Foreskin fibroblast (primary cell): ENCODE measurements at places on chromosomes 11 and 22.
A peak's percentile ranks its signal among the peaks of the same experiment; 100 is the strongest.

DNA sequence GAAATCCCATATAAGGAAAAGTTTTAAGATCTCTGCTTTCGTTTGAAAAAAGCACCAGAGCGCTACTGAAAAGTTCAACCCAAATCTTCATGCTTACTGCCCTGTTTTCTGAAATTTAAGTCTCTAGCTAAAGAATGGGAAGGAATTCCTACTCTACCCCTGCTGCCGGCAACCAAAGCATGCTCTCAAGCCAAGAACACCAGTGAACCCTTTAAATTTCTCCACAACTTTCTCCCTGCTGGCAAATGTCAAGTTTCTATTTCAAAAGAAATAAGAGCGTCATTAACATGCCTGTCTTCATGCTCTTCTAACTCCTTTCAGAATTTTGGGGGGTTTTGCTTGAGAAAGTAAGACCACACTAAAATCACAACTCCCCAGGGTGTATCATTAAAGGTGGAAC, 6.8 kb upstream of the SMCO4 start:
- no peak for DNase-seq

GRCh38 chr11:57055744-57056143, 67.0 kb downstream of the OR5AK2 start:
- no peak for DNase-seq

DNA sequence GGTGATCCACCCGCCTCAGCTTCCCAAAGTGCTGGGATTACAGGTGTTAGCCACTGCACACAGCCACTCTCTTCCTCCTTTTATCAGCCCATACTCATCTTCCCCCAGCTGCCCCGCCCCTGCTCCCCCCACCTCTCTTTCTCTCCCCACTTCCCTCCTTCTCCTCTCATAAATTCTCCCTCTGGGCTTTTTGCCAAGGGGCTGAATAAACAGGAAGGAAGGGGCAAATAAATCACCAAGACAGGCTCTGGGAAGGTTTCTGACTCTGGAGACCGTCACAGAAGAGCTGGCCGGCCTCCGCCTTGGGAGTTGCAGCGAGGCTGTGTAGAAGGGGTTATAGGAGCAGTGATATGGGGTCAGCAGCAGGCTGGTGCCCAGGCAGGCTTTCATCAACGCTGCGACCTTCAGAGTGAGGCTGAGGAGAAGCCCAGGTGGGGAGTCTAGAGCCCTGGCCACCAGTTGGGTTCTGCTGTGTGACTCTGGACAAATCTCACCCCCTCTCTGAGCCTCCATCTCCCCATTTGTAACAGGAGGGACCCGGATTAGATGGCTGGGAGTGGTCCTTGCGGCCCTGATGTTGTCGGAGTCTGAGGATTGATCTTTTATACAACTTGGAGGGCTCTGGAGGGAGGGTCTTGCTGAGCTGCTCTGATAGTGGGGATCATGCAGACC, 62.6 kb upstream of the RASD2 start:
- DNase-seq: peak; percentile 31

DNA sequence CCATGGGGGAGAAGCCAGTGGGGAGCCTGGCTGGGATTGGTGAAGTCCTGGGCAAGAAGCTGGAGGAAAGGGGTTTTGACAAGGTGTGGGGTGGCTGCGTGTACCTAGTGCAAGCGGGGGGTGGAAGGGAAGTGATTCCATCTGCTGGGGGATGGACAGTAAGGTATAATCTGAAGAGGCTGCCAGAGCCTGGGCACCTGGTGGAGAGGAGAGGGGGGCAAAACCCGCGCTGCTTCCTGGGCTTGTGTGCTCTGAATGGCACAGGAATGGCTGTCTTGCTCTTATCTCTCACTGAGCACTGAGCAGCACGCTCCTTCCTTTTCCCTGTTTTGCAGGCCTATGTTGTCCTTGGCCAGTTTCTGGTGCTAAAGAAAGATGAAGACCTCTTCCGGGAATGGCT, 988 bp downstream of the BANF1 start:
- no peak for DNase-seq

GRCh38 chr22:22228421-22228820, 16.2 kb upstream of the VPREB1 start:
- no peak for DNase-seq

GRCh38 chr11:20060647-20061205, 99.5 kb downstream of the DBX1 start:
- DNase-seq: no peak

DNA sequence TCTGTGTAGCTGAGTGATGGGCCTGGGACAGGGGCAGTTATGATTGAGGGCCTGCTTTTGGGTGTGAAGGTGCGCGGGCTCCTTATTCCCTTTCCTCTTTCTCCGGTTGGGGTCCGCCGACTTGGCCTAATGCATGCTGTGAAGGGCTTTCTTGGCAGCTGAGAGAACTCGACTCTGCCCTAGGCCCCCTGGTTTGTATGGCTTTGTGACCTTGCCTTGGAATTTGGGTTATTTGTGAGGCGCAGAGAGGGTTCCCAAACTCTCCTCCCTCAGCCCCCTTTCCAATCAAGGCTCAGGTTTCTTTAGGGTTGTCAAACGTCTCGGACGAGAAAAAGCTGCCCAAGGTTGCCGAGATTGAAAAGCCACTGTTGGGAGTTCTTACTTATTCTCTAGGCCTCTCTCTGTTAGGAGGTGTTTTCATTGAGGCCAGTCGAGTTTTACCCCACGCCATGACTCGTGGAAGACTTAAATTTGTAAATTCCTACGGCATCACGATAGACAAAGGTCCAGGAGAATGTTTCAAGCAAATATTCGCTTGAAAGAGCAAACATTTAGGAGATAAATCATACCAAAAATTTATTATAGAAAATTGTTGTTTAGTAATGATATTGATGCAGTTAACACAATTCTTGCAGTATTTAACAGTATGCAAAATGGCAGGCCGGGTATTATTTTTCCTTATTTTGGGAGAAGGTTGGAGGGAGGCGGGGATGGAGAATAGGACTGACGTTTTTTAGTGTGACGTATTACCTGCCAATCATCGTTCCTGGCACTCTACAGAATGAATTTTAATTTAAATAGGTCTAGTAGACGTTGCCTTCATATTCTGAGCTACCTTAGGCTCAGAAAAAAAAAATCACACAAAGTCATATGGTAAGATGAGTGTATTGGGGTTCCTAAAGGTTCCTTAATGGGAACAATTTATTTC, 689 bp downstream of the PDHX start:
- DNase-seq: peak; percentile 60

DNA sequence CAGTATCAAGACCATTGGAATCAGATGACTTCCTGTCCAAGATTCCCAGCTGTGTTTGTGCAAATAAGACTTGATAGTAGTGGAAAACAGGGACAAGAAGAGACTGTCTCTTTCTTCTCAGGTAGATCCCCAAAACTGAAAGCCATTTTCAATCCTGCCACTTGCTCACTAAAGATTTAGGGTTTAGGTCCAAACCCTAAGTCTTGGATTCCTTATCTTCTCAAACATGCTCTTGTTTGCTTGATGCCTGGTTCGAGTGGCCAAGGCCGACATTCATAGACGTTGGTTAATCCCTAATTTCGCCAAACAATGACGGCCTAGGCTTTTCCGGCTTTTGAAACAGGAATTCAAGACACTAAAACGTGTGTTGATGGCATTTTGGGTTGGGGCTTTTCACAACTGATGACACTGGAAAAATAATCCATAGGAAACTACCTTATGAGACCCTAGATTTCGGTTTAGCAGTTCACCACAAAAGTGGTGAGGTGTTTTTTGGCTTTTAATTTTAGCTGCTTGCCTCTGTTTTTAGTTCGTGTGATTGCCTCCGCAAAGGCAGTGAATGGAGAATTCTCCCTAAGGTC, 1.0 kb upstream of the GTPBP1 start:
- DNase-seq: no peak

DNA sequence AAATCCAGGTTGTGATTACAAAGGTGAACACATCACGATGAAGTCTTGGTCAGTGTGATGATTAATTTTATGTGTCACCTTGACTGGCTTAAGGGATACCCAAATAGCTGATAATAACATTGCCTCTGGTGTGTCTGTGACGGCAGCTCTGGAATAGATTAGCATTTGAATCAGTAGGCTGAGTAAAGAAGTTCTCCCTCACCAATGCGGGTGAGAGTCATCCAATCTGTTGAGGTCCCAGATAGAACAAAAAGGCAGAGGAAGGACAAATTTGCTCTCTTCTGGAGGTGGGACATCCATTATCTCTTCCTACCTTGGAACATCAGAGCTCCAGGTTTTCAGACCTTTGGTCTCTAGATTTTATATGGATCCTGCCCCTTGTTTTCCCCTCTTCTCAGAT, 856.2 kb upstream of the CCDC90B start:
- no peak for DNase-seq

DNA sequence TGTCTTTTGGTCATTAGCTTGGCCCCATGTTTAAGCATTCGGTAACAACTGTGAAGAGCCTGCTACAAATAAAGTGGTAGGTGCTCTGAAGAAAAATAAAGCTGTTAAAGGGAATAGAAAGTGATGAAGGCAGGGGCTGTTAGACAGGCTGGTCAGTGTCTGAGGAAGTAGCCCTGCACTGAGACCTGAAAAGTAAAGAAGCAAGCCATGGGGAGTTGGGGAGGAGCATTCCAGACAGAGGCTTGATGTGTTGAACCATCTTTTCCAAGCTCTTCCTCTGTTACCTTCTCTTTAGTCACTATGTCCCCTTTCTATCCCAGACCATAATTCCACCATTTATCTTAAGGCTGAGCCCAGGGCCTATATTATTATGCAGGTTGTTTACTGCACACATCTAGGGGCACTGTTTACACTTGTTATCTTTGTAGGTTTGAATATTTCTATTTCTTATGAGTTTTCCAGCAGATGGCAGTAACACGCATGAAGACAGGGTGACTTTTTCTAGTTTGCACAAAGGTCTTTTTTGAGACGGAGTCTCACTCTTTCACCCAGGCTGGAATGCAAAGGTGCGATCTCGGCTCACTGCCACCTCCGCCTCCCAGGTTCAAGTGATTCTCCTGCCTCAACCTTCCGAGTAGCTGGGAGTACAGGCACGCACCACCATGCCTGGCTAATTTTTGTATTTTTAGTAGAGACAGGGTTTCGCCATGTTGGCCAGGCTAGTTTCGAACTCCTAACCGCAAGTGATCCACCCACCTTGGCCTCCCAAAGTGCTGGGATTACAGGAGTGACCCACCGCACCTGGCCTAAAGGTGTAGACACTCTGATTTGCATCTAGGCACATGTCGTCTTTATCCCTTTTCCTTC, 23.0 kb downstream of the ZFTA start:
- no peak for DNase-seq

DNA sequence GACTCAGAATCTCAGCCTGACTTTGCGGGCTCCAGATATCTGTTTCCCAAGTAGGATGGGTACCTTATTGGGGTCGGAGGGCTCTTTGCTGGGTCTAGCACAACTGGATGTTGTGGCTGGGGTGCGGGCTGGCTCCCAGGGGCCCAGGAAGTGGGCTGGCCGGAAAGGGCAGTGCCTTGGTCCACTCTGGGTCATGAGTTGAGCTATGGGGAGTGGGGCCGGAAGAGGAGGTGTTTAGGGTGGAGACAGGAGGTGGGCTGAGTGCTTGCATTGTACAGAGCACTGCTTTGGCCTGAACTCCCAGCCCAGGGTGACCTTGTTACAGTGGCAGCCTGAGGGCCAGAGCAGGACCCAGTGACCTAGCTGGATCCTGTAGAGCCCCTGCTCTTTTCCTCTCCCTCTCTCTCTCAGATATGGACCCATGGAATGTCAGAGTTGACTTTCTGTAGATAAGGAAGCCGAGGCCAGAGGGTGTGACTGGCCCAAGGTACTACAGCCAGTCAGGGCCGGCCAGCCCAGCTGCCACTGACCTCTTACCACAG, 13.2 kb downstream of the PHLDB1 start:
- DNase-seq: no peak

DNA sequence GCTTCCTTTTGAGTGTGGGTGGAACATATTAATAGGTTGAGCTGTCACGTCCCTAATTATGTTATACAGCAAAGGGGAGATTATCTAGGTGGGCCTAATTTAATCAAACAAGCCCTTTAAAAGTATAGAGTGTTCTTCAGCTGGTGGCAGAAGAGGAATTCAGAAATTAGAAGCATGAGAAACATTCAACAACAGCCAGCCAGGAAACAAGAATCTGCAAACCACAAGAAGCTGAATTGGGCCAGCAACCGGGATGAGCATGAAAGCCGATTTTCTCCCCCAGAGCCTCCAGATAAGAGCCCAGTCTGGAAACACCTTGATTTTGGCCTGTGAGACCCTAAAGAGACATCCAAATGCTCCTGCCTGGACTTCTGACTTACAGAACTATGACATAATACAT, 105.8 kb upstream of the LDLRAD3 start:
- DNase-seq: no peak

GRCh38 chr11:15672825-15673224, 558.1 kb downstream of the INSC start:
- DNase-seq: no peak

DNA sequence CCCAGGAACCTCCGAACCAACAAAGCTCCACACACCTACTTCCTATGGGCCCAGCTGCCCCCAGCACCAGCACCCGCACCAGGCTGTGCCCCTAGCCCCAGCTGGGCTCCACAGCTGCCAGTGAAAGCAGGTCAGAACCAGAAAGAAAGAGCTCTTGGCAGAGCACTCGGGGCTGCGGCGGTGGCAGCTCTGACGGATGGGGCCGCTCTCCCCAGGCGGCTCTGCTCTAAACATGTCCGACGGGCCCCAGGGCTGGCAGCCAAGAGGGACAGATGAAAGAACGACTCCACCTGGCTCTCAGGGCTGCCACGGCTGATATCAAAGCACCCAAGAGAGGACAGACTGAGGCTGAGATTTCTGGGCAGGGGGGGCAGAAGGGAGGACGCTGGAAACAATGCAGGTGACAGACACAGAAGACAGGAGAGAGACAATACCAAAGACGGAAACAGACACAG, 25.7 kb downstream of the LRFN4 start:
- DNase-seq: no peak

- no peak for DNase-seq
These were observed 10.8 kb upstream of the KDM4E start for GRCh38 chr11:95014184-95014821.

GRCh38 chr11:128965485-128965884, 22.8 kb upstream of the TP53AIP1 start:
- no peak for DNase-seq

DNA sequence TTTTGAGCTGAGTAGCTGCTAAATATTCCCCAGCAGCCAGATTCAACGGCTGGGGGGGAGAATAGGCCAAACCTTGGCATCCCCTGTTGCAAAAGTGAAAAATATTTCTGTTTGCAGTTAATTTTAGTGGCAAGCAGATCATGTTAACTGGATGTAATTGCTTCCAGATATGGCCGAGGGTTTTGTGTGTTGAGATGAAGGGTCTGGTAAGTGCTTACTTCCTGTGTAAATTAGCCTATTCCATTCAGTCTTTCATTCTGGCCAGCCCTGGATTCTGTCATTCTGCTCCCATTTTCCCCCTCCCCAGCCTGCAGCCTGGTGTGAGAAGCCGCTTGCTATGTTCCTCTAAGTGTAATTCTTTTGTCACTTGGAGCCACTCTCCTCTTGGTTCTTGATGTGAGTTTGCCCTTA, 17.4 kb downstream of the ZBTB16 start:
- DNase-seq: peak; percentile 56

DNA sequence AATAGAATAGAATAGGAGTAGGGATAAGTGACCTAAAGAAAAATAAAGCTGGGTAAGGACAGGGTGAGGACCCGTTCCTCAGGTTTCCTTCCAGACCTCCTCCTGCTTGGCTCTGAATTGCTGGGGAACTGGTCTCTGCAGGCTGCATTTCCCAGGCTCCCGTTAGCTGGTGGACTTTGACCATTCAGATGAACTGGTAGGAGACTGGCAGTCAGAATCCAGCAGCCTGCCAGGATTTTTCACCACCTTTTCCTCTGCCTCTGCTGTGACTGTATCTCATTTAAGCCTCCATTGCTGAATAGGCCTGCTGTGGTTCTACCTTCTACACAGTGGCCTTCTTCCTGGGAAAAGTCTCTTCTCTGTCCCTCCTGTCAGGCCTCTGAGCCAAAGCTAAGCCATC, 24.6 kb upstream of the SMPD1 start:
- DNase-seq: no peak
